ENCODE measurements at places on chromosomes 5 and 9.
A peak's percentile ranks its signal among the peaks of the same experiment; 100 is the strongest.

DNA sequence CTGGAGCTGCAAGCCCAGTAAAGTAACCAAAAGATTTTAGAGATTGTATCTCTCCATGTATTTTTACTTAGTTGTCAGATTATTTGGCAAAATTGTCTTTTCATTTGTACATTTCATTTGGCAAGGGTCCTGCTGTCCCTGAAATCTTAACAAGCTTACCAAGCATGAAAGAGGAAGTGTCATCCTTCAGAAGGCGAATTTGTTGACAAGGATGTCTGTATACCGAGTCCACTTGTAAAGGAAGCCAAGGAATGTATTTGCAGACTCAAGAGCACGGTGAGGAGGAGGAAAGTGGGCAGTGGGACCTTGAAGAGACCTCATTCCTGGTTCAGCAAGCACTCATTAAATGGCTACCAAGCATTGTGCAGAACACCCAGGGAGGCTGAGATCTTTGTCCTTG is 7.5 kb upstream of the OTULINL start:
- no peak for DNase-seq

DNA sequence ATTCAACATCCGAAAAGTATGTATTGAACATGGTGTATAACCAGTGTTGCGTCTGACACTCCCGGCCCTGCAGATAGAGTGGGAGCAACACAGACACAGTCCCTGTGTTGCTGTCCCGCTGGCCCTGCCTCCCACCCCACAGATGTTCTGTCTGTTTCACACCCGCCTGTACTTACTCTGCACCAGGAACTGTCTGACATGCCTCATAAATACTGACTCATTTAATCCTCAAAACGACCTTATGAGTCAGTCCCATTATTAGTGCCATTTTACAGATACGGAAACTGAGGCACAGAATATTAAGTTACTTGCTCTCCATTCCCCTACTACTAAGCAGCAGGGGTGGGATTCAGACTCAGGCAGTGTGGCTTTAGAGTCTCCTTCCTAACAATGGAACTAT is 109.8 kb upstream of the NFIL3 start:
- no peak for DNase-seq

DNA sequence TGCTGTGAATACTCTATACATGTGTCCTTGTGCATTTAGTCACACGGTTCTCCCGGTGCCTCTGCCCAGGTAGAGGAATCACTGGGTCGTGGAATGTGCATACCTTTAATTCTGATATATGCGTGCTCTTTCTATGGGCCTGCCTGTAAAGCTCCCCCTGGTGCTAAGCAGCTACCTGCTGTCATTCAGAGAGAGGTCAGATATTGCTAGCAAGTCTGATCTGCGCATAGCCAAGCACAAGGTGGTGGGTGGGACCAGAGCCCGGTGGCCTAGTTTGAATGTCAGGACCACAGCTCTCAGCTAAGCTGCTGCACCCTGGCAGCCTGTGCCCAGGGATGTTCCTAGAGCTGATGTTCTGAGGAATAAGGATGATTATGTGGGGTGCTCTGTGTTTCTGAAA is 33.4 kb downstream of the TJP2 start:
- DNase-seq, result no peak

GRCh38 chr9:137592767-137593166 is 2.5 kb upstream of the ZMYND19 start:
- no peak for DNase-seq

GRCh38 chr9:5793812-5794211 is 39.1 kb downstream of the ERMP1 start:
- DNase-seq, result no peak

DNA sequence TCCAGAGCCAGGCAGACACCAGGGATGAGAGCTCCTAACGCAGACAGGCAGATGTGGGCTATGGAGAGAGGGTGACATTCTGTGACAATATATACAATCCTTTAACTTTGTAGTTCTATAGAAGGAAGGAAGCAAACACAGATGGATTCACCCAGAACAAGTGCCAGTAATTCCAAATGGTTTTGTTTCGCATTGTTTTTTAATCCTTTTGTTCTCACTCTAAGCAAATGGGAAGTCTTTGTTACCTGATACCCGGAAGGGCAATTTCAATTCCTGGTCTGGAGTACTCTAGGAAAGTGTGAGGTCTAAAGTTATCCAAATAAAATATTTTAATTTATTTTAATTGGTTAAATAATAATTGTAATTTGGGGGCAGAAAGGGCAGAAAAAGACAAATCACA is 2.5 kb downstream of the FRMD3 start:
- DNase-seq, result no peak

DNA sequence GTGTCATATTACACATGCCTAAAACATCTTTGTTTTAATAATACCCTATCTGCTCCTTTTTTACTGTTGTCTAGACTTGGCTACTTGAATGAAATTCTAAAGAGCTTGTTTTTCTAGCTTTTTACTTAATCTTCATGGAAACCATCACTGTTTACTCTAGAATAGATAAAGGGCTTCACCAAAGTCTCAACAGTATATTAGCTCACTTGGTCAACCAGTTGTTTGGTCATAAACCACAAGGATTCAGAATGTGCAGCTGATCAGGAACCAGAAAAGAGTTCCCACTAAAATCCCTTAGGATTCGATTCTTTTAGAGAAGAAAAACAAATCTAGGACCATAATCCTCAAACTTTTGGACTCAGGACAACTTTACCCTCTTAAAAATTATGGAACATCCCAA is 38.0 kb downstream of the CDO1 start:
- no peak for DNase-seq

GRCh38 chr5:168328814-168329213 is 37.4 kb downstream of the WWC1 start:
- DNase-seq, result no peak

GRCh38 chr5:29296548-29296947 is 1896.9 kb upstream of the CDH6 start:
- DNase-seq, result no peak

DNA sequence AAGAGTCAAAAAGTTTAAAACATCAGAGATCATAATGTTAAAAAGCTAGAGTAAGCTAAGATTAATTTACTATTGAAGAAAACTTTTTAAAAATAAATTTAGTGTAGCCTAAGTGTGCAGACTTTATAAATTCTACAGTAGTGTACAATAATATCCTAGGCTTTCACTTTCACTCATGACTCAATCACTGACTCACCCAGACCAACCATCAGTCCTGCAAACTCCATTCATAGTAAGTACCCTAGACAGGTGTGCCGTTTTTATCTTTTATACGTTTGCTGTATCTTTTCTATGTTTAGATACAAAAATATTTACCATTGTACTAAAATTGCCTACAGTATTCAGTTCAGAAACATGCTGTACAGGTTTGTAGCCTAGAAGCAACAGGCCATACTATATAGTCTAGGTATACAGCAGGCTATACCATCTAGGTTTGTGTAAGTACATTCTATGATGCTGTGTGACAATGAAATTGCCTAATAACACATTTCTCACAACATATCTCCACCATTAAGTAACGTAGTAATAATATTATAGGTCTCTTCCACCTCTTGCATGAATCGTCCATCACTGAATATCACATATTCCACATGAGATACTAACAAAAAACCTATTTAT is 59.2 kb downstream of the MEGF9 start:
- DNase-seq, result no peak

GRCh38 chr5:176874198-176874780 is 24.9 kb downstream of the HK3 start:
- no peak for DNase-seq

DNA sequence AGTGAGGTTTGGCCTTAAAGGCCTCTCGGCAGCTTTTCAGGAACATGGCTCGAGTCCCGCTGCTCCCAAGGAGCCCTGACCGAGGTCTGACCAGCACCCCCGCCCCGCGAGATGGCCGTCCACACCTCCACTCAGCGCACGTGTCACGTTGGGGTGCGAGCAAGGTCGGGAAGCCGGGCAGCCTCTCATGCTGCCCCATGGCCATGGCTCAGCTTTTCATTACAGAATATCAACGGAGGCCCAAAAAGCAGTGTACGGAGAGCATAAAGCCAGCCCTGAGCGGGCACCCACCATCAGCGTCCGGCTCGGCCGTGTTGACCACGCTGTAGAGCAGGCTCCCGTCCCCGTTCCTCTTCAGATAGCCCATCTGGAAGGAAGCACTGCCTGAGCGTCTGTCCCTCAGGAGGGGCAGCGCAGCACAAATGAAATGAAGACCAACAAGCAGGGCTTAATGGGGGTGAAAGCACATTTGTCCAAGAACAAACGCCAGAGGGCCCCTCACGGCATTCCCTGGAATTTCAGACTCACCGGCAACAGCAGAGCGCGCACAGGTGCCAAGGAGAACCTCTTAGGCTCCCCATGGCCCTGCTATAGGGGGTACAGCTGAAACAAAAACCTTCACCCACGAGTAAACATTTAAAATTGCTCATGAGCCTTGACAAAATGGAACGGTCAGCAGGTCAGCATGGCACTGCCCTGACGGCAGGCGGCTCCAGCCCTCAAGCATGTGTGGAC is 11.6 kb downstream of the BRD9 start:
- no peak for DNase-seq

DNA sequence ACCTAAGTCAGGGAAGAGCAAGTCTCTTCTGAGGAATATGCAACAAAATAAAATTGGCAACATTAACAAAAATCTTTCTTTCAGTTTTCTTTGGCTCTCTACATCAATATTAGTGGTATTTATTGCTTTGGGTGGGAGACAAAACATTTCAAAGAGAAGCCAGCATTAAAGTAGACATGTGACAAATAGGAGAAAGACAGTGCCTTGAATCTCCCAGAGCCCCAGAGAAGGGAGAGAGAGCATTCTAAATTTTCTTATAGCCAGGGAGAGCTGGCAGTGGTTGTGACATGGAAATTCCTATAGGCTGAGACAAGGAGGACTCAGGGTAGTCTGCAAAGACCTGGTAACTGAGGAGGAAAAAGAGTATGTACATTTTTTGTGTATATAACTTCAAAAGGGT is 79.4 kb upstream of the NREP start:
- DNase-seq, result no peak

DNA sequence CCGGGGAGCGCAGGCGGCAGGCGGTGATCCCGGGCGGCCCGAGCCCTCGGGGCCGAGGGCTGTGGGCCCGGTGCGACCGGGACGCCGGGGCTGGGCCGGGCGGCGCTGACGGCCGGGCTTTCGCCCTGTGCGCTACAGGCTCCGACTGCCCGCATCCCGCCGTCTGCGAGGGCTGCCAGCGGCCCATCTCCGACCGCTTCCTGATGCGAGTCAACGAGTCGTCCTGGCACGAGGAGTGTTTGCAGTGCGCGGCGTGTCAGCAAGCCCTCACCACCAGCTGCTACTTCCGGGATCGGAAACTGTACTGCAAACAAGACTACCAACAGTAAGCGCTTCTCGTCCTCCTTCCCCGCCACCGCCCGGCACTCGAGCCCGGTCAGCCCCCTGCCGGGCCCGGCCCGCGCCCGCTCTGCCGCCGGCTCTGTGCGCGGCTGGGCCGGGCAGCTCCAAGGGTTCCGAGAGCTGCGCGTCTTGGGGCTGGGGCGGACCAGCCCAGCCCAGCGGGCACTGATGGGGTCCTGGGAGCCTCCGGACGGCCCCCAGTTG is 1.6 kb downstream of the LMX1B start:
- DNase-seq, result peak; percentile 36

DNA sequence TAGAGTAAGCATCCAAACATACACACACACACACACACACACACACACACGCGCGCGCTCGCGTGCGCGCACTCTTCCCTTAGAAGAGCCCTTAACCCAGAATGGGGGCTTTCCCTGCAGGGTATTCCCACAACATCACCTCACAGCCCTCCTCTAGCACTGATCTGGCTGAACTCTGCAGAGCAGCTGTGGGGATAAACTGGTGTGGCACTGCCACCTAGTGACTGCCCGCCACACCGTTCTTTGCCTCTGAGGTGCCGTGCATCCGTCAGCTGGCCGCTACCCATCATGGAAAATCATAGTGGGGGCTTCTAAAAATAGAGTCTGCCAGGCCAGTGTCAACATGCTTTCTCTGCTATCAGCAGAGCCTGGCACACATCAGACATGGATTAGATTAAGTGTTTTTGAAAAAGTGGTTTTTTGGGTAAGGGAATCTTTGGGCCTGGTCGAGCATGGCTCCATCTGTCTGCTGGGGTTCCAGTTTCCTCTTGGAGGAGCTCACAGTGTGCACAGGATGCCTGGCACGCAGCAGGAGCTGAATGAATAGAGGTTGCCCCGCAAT is 88.1 kb downstream of the KCNN2 start:
- DNase-seq, result peak; percentile 58

- peak; percentile 22 for DNase-seq
These were observed 188.1 kb downstream of the RFX3 start for GRCh38 chr9:3337515-3338225.

- no peak for DNase-seq
These were observed 41.9 kb upstream of the CTSL start for GRCh38 chr9:87683751-87684626.

- peak; percentile 78 for DNase-seq
These were observed 40.6 kb downstream of the CAST start for GRCh38 chr5:96702503-96703383.

- peak; percentile 88 for DNase-seq
These were observed 93.2 kb upstream of the PHYKPL start for GRCh38 chr5:178325679-178326373.

DNA sequence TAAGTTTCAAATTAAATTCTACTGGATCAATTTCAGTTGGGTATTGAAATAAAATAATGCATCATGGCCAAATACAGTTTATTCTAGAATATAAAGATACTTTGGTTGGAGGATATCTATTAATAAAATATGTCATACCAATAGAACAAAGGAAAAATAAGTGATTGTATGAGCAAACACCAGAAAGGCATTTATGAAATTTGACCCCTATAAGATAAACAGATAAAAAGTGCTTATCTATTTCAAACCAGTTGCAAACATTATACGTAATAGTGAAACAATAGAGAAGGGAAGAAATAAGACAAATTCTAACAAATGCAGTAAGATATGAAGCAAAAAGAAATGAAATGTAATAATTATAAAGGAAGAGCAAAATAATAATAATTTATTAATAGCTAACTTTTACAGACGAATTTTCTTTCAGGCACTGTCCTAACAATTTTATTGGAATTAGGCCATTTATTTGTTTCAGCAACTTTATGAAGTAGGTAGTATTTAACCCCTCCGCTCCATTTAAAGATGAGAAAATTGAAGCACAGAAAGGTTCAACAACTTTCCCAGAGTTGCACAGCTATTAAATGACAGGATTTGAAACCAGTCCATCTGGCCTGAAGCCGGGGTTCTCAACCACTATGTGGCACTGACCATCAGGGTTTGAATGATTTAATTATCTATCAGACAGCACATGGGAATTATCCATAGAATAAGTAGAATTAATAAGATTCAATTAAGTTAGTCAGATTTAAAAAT is 20.8 kb downstream of the ANKRD55 start:
- no peak for DNase-seq

GRCh38 chr9:121376214-121376830 is 6.3 kb upstream of the STOM start:
- DNase-seq, result no peak

DNA sequence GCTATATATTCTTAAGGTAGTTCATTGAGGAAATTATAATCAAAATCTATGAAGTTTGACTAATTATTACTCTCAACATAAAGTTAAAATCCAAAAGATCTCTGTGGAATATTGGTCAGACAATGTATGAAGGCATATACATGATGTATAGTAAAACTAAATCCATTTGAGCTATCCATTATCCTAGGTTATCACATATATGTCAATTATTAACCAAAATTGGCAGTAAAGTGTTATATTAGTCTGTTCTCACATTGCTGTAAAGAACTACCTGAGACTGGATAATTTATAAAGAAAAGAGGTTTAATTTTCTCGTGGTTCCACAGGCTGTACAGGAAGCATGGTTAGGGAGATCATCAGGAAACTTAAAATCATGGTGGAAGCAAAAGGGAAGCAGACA is 511.7 kb upstream of the SGCD start:
- DNase-seq, result no peak
